Activated CD8-positive, alpha-beta T cell treated with anti-CD3 and anti-CD28 coated beads for 36 hours (primary cell): ENCODE measurements at places on chromosomes 13 and 19. TPM values are rescaled to one million over a fixed set of nuclear protein-coding genes. Genes with fewer than 3 reads are reported as not detected.

- DNase-seq, result peak; percentile 34
These were observed 109.7 kb downstream of the NUFIP1 start for GRCh38 chr13:44879452-44880058.

GRCh38 chr13:60335531-60335930 is 61.5 kb upstream of the TDRD3 start:
- DNase-seq, result no peak

GRCh38 chr19:48716562-48717291 is 2.8 kb downstream of the MAMSTR start:
- no peak for DNase-seq

GRCh38 chr13:102651892-102652291 is 43.0 kb downstream of the METTL21C start:
- no peak for DNase-seq

GRCh38 chr13:36068566-36068965 is 62.6 kb downstream of the DCLK1 start:
- DNase-seq, result no peak

GRCh38 chr13:102170305-102170704 is 231.5 kb downstream of the FGF14 start:
- DNase-seq, result no peak

DNA sequence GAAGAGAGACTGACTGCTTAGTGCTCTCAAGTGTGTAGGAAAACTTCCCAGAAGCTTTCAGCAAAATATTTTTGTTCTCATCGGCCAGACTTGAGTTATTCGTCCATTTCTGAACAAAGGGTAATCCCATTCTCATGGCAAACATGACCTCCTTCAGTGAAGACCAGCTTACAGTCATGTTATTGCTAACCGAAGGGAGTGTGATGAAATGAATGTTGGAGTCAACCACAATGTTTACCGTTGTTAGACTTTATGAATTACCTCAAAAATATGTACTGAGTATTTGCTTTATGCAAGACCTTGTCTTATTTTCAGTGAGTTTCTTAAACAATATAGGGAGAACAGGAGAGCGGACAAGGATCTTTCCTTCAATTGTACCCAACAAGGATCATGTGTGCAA is 228.6 kb downstream of the LMO7 start:
- DNase-seq, result no peak

DNA sequence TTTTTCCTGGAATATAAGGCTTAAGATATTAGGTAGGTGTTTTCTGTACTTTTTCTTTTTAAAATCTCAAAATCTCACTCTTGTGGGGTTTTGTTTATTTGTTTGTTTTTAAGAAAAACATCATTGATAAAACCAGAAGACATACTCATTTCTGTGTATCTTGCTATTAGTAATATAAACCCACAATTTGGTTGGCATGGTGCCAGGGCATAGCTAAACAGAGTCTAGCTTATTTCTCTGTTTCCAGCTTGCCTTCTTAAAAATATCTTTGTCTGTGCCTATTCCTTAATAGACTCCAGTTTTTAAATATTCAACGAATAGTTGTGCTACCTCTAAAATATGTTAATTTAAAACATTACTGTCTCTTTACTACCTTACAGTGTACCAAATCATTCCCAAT is 1121.9 kb upstream of the PCDH20 start:
- DNase-seq, result no peak

DNA sequence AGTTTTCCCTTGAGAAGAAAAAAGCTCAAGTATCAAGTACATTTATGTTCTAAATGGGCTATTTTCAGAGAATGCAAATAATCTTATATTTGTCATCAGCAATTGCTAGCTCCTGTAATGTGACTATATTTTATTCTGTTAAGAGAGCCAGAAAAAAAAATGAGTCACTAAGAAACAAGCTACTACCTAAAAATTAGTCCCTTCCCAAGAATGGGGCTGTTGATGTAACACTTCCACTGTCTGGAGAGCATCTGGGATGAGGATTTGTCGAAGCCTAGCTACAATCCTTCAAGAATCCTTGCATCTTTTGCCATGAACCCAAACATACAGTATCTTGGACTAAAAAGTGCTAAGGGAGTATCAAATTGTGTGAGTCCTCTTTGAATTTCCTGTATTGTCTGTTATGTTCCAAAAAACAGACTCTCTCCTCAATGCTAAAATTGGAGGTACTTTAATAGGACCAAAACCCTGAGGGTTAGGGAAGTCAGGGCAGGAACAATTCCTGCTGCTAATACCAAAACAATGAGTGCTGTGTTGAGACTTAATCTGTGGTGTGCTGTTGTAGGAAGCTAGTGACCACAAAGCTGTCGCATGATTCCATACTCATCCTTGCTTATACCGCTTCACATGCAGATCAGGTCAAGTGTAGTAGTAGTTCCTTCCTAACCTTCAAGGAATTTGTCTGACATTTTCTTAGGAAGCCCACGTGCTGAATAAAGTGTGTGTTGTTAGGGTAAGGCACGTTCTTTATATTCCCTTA is 4.9 kb upstream of the ZC3H13 start:
- no peak for DNase-seq

DNA sequence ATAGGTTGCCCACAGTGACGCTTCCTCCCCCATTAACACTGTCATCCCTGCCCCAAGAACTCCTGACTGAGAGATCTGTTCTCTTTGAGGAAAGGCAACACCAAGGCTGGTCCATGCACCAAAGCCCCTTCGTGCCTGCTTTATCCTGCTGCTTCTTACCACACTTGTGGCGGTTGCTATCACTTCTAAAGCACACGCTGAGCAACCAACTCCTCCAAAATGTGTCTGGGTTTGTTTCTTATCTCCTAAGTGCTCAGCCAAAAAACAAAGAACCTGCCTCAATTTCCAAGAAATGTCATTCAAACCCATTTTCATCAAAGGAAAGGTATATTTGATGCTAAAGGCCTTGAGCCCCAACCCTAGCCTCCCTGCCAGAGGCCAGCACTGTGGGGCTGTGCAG is 14.6 kb downstream of the ATP7B start:
- DNase-seq, result no peak

- DNase-seq, result no peak
These were observed 692 bp downstream of the RGS9BP start for GRCh38 chr19:32676186-32676894.

DNA sequence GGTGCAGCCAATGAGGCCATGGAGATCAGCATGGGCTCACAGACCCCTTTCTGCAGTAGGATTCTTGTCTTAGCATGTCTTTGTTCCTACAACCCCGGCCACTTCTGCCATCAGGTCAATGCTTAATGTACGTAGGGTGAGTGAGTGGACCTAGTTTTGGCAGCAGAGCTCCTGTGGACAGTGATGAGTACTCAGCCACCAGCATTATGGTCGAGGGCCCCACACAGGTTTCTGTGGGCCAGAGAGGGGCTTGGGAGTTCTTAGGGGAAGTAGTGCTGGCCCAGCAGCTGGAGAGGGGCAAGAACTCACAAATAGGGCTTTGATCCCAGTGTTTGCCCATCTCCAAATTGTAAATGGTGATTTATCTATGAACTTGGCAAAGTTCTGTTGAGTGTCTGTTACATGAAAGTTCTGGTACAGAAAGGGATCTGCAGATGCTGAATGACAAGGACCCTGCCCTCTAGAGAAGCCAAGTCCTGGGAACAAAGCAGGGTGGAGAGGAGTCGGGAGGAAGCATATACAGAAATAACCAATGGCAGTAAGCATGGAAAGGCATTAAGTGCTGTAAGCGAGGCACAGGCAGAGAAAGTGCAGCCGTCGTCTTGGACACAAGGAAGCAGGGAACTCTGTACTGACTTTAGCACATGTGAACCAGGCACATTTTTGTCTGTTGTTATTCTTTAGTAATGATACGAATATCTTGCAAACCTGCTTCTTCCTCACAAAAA is 185.1 kb downstream of the MTUS2 start:
- DNase-seq, result no peak

DNA sequence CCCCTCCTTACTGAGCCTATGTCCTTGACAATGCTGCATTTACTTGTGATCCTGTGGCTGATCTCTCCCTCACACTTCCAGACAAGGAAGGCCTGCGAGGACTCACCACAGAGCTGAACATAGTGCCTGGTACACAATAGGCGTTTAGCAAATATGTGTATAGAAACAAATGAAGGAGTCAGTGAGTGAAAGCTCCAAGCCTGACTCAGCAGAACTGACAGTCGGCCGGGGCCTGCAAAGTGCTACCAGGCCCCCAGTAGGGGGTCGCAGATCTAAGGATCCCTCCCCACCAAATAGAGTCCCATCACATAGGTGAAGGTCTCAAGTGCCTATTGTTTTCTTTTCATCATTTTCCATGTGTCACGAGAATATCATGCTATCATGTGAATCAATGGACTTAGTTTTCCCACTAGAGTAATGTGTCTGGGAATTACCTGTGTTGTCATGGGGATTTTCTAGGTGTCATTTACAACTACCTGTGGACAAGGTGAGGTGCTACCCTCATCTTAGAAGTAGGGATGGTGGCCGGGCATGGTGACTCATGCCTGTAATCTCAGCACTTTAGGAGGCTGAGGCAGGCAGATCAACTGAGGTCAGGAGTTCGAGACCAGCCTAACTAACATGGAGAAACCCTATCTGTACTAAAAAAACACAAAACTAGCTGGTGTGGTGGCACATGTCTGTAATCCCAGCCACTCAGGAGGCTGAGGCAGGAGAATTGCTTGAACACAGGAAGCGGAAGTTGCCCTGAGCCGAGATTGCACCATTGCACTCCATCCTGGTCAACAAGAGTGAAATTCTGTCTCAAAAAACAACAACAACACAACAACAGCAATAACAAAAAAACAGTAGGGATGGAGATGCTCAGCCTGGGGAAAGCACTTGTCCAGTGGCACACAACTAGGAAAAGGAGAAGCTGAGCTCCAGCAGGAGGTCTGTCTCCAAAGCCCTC is 50.3 kb upstream of the CYP2A7 start:
- no peak for DNase-seq

DNA sequence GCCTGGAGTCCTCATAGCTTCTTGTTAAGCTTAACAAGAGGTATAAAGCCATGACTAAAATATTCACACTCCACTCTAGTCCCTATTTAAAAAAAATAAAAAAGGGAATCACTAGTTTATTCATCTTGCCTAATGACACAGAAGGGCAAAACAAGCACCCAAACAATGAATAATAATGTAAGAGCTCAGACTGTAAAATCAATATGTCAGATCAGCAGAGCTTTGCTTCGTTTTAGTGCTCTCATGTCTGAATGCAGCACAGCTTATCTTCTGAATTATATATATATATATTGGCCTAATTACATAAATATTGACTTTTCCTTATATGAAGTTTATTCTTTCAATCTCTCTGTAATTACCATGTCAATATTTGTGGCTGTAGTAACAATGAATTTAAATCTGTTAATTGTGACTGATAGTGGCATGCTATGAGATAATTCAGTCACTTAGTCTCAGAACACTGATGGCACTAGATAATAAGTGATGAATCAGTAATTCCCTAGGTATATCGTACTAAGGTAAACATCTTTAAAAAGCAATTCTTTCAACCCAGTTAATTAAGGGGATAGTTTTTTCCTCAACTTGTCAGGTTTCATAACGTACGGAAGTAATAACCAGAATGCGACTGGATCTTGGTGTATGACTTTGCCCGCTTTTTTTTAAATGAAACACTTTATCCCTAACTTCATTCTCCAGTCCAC is 361.9 kb upstream of the GPC6 start:
- no peak for DNase-seq

GRCh38 chr19:48632692-48633147 is 4.5 kb downstream of the DBP start:
- DNase-seq, result peak; percentile 45

DNA sequence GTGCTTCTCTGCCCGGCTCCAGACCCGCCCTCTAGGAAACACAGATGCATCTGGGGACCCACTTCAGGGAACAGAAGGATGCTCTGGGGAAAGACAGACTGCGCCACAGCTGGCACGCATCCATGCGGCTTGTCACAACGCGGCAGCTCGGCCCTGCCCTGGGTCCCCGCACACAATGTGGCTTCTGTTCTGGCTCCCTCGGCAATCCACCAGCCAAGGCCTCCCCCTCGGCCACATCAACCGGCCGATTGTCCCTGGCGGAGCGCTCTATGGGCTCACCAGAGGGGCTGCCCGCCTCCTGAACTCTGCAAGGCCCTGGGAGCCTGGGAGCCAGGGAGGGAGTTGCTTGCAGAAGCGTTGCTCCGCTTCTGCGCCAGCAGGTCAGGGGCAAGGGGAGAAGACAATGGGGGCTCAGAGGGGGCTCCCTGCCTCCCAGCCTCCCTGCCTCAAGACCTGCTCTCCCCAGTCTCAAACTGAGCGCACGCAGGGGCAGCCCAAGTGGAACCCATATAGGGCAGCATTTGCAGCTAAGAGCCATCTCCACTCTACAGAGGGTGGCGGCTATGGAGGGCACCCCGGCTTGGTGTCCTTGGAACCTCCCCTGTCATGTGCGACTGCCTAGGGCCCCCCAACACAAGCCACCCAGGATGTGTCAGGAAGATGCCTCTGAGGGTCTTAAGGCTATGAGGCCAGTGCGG is 37.9 kb downstream of the MLLT1 start:
- DNase-seq, result no peak

- no peak for DNase-seq
These were observed 6.0 kb downstream of the SLC5A5 start for GRCh38 chr19:17877696-17878095.

DNA sequence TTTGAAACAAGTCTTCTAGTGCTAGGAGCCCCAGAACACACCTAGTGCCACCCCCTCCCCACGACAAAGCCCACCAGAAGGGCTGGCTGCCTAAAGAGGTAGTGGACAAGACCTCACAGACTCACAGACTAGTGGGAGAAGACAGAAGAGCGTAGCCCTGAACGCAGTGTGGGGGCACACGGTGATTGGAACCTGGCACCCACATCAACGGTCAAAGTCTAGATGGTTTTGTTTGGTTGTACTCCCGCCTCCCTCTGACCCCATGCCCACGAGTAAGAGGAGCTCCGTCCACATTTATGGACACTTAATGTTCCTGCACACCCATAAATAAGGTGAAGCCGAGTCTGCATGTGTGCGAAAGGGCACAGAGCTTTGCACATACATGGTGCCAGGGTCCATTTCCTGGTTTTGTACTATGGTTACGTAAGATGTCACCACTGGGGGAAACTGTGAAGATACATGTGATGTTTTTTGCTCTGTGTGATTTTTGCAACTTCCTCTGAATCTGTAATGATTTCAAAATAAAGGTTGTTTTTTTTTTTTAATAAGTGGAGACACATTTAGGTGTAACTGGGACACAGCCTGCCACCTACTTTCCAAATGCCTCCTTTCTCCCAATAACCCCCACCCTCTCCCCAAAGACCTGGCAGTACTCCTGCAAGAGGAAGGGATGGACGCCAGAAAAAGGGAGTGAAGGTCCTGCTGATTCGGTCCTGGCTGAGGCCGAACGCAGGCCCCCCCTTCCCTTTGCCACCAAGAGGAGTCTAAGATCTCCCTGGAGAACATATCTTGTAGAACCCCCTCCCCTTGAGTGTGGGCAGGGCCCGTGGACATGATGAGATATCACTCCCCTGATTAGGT is 72.8 kb downstream of the GNG7 start:
- DNase-seq, result no peak

The ZNF470 gene
- 7.2 TPM for total RNA-seq

The KCNC3 gene
- total RNA-seq, result 0.77 TPM

The NOVA2 gene
- not detected for total RNA-seq

The TNFSF13B gene
- total RNA-seq, result 4.4 TPM

The LILRB5 gene
- total RNA-seq, result not detected

The FGF21 gene
- not detected for total RNA-seq

The GAPDHS gene
- not detected for total RNA-seq

The ZIC2 gene
- not detected for total RNA-seq

The PGLYRP2 gene
- total RNA-seq, result 0.25 TPM

The PRR22 gene
- total RNA-seq, result 5.0 TPM

The IGFL2 gene
- not detected for total RNA-seq

The GRIN3B gene
- total RNA-seq, result 0.07 TPM

The USHBP1 gene
- 0.29 TPM for total RNA-seq
